Activated T-helper 1 cell treated with anti-CD3 and anti-CD28 coated beads, Interleukin-12 subunit alpha, Interleukin-12 subunit beta, Interleukin-2, Interleukin-4 antibody, amounts not matched to agents 30 ng/mL and 10 ng/mL and 1 ng/mL, durations not matched to agents 14 hours and 24 hours and 36 hours (primary cell): ENCODE measurements at places on chromosomes 5 and 9.

- no peak for DNase-seq
Measured at GRCh38 chr5:78287833-78288232, 6.7 kb downstream of the AP3B1 start.

- no peak for DNase-seq
Measured at GRCh38 chr9:105052346-105052745, 124.4 kb upstream of the ABCA1 start.

DNA sequence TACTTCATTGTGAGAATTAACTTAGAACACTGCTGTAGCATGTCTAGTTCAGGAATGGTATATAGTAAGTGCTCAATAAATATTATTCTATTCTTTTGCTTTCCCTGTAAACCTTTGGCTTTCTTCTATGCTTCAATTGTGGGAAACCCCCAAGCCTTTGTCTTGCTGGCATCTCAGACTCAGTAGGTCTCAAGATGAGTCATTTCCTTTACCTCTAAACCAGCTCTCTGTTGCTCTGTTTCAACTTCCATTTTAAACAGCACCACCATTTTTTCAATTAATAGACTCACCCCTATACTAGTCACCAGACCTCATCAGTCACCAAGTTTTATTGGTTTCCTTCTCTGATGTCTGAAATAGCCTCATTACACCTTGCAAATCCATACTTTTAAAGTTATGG lies 43.5 kb downstream of the DMAC1 start:
- DNase-seq = peak; percentile 35

GRCh38 chr9:73412874-73413273 lies 261.2 kb downstream of the ANXA1 start:
- DNase-seq = no peak

DNA sequence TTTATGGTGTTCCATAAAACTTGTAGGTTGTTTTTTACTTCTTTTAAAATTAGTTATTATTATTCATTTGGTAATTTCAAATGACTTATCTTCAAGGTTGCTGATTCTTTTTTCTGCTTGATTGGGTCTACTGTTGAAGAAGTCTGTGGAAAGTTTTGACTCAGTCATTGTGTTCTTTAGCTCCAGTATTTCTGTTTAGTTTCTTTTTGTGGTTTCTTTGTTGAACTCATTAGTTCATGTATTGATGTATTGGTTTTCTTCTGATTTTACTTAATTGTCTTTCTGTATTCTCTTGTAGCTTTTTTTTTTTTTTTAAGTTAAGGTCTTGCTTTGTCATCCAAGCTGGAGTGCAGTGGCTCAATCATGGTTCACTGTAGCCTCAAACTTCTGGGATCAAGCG lies 345.4 kb upstream of the MEF2C start:
- no peak for DNase-seq

DNA sequence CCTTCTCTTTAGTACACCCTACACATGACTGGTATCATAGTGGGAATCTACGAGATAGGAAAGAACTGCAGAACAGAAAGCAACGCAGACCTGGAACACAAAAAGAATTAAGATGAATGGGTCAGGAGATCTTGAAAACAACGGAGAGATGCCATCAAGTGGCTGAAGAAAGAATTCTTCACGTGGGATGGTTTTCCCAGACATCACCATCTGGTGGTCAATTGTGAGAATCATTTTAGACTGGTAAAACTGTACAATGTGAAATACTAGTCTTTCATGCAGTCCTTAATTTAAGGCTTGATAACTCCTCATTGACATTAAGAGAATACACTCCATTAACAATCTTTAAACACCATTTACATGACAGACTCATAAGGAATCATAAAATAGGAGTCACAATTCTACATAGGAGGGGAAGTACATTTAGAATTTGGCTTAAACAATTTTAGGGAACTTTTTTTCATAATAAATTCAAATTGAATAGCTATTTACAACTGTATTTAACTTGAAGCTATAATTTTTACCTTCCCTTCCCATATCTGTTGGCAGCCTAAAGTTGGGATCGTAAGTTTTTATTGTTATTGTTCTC lies 128.4 kb upstream of the TRPM3 start:
- no peak for DNase-seq

- DNase-seq = no peak
Measured at GRCh38 chr5:93246090-93246855, 334.7 kb downstream of the NR2F1-AS1 start.

GRCh38 chr5:165607026-165607425 lies 2101.6 kb downstream of the MAT2B start:
- DNase-seq = no peak
